HepG2 (cell line): ENCODE measurements at places on chromosomes 5 and 9.

GRCh38 chr9:110580850-110581249 lies 1.3 kb upstream of the SVEP1 start:
- DNase-seq = no peak

- no peak for DNase-seq
Observed at GRCh38 chr9:35906923-35907699, 1.1 kb downstream of the HRCT1 start.

- DNase-seq = no peak
Observed at GRCh38 chr9:133524146-133524545, 613 bp downstream of the MYMK start.

DNA sequence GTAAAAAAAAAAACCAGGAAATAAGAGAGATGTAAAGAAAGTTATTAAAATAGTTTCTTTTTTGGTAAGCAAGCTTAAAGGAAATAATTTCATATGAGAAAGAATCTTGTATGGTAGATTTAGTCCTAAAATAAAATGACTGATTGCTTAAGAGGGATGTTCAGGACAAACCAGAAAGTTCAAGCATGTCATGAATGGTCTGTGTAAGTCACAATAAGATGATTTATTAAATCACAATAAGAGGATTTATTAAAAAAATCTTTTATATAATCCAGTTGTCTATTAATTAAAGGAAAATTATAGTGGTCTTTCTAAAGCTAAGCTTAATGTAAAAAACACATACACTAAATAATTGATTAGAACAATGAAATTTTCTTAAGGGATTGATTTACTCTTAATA lies 91.8 kb upstream of the OR13F1 start:
- DNase-seq = no peak

- no peak for DNase-seq
Observed at GRCh38 chr5:129903466-129904101, 681 bp upstream of the CHSY3 start.

- peak; percentile 23 for DNase-seq
Observed at GRCh38 chr9:84781458-84781857, 111.9 kb downstream of the NTRK2 start.

DNA sequence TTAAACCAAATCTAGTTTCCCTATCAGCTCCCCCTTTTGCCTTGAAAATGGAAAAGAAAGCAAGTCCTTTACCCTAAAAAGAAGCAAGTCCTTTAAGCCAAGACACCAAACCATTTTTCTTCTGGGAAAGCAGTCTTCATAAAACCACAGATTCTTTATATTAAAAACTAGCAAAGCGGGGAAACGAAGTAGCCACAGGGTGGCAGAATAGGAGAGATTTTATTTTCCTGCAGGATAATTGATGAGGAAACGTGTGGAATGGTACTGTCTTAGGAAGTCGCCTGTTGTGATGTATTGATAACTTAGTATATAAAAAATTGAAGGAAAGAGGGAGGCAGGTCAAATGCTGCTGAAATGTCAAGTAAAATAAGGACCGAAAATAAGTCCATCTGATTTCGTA lies 41.1 kb downstream of the ZNF883 start:
- DNase-seq = no peak

GRCh38 chr9:96219026-96219899 lies 82.7 kb downstream of the HSD17B3 start:
- DNase-seq = no peak

- DNase-seq = no peak
Observed at GRCh38 chr5:83987513-83988292, 267.0 kb upstream of the HAPLN1 start.

- no peak for DNase-seq
Observed at GRCh38 chr5:67160985-67161384, 35.6 kb downstream of the CD180 start.

DNA sequence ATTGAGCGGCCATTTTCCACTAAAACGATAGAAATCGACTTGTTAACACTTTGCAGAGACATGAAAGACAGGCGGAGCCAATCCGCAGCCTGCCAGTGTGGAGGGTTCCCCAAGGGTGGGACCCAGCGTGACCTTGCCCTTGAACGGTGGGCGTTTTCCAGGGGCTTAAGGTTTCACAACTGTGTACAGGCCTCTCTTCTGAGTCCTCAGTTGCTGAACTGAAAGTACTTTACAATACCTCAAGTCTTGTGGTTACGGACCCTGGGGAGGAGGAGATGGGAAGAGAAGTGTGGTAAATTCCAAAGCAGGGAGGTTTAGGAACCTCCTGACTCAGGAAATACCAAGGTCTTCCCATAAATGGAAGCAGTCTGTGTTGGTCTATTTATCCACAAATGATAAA lies 68.2 kb upstream of the CKMT2 start:
- no peak for DNase-seq

GRCh38 chr5:180648658-180649296 lies 623 bp downstream of the FLT4 start:
- DNase-seq = no peak

GRCh38 chr9:134717924-134718645 lies 76.5 kb downstream of the COL5A1 start:
- DNase-seq = no peak

- no peak for DNase-seq
Observed at GRCh38 chr5:111221139-111221538, 3.0 kb upstream of the CAMK4 start.

GRCh38 chr9:112884721-112885120 lies 6.0 kb downstream of the SLC46A2 start:
- no peak for DNase-seq

DNA sequence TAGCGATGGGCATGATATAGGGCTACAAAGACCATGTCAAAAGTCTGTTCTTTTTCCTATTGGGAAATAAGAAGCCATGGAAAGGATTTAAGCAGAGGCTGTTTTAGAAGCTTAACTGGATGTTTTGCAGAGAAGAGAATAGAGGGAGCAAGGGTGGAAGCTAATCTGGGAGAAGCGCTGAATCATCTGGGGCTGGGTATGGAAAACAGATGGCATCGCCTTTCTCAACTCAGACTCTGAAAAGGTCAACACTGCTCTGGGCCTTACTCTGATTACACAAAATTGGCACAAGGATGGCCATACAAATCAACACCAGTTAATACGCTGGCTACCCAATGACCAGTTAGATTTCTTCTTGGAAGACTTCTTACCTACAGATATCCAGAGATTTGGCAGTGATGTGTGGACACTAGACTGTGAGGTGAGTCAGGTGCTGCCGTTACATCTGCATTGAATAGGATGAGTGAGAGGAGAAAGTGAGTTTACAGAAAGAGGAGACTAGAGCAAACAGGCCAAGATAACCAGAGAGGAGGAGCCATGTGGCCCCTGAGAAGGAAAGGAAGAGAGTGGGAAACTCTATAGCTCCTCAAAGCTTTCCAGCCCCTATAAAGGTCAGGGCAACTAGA lies 6.2 kb upstream of the TCERG1 start:
- no peak for DNase-seq

DNA sequence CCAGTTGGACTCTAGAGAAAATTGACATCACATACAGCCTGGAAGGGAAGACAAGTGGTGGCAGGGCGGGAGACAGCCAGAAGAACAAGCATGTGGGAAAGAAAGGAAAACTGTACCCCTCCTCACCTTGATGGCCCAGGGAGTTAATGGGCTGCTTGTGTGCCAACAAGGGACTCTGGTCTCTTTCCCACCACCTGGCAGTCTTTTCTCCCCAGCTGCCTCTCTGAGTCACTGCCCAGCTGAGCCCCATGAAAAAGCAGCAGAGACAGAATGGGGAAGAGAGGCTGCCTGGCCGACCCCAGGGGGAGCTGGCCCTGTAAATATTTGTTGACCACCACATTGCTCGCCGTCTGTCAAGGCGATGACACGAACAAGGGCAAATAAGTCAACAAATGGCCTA lies 359.4 kb downstream of the ENC1 start:
- no peak for DNase-seq

DNA sequence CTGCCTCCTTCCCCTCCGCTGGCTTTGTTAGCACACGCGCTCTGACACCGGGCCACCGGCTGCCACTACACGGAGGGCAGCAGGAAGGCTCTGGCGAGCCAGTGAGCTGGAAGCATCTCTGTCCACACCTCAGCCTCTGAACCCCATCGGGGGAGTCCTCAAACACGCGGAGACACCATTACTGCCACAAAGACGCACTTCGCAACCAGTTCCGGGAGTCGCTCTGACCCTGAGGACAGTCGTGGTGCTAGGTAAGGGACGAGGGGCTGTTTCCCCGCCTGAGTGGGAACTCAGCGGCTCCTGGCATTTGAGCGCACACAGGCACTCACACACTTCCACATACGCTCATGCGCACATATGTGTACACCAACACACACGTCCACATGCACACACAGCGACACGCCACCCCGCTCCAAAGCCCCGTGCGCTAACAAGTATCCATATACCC lies 160.0 kb downstream of the C9orf152 start:
- no peak for DNase-seq

GRCh38 chr9:132311978-132312377 lies 42.8 kb downstream of the SETX start:
- no peak for DNase-seq

DNA sequence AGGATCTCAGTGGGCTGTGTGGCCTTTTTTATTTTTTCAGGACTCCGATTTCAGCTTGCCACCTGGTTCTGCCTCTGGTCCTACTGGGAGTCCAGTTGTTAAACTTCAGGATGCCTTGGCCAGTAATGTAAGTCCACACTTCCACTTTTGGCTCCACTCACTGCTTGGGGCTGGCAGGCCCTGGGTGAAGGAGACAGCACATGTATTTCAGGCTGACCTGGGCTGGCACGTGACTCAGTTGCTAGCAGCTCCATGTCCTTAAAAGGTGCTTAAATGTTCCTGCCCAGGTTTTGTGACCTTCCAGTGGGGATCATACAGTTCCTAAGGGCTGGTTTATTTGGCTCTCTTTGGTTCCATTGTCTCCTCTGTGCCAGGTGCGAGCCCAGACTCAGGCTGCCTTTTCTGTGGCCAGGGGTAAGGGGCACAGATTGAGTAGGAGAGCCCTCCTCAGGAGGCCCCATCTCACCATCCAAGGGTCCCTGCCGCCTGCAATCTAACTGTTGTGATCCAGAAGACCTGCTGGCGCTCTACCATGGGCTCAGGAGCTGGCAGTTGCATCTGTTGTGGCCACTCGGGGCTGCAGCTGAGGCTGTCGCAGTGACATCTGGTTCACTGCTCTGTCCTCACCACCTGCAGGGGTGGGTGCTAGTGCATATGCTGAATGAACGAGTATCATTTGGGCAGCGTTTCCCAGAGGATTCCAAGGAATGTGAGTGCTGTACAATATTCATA lies 19.2 kb upstream of the POMT1 start:
- DNase-seq = no peak

DNA sequence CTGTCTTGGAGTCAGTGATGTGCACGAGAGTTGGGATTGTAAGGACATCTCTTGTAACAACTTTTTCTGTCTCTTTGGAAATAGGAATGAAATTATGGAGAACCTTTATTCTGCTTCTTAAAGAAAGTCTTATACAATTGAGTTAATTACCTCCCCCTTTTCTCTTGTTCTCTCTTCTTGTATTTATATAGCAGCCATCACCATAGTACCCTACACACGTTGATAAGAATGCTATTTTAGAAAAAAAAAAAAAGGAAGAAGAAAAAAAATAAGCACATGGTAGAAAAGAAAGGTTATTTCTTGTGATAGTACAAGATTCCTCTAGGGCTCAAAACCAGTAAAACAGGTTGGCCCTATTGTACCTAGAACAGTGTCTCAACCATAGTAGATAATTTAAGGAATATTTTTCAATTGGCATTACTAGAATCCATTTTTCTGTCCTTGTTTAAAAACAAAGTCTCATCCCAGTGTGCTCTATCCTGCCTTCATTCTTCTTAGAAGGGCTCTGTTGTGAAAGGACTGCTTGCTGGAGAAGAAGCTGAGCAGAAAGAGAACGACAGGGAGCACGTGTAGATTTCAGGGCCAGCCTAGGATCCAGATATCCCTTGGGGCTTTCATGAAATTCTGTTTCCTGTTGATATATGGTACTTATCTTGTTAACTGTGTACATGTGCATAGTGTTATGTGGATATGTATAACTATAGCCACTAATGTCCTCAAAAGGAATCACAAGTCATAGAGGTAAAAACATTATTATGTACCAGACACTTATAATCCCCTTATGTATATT lies 392.3 kb upstream of the MEF2C start:
- no peak for DNase-seq
